Choroid plexus epithelial cell (primary cell): ENCODE measurements at places on chromosomes 13 and 19.

DNA sequence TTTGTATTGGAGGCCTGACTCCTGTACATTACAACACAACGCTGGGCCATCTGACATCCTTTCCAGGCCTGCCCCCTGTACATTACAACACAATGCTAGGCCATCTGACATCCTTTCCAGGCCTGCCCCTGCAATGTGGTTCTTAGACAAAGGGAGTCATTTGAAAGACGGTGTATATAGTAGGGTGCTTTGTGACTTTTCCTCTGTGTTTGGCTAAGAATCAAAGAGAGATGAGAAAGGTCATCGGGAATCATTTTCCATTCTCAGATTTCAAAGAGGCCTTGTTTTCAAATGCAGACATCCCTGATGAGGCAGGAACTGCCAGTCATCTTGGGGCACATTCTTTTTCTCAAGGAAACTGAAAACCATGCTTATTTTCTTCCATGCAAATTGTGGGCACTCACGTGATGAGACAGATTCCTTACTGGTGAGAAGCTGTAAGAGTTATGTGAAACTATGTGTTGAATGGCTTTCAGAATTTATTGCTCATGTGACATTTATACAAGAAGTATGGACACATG lies 551.6 kb downstream of the MYO16 start:
- peak; percentile 98 for DNase-seq

GRCh38 chr13:71632721-71633120 lies 234.3 kb downstream of the DACH1 start:
- no peak for DNase-seq

- DNase-seq: peak; percentile 96
Observed at GRCh38 chr13:40152145-40152544, 496.7 kb downstream of the COG6 start.

GRCh38 chr13:46150134-46150693 lies 31.8 kb downstream of the LCP1 start:
- DNase-seq: no peak

GRCh38 chr19:48405850-48406249 lies 12.4 kb downstream of the GRIN2D start:
- DNase-seq: no peak

- DNase-seq: peak; percentile 28
Observed at GRCh38 chr13:104006625-104007075, 940.4 kb upstream of the SLC10A2 start.

DNA sequence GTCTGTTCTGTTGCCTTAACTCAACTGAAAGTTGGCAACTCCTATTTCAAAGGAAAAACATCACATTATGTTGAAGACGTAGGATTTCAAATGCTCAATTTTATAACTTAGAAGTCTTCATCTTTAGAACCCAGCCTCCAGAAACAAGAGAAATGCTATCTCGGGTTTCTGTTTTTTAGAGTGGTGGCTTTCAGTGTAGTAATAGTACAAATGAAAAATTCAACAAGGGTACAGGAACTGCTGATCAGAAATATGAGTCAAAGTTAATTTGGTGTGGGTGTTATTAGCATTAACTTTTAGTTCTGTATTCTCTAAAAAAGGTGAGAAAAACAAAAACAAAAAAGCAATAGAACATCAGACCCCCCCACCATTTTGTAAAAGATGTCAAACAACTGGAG lies 56.6 kb upstream of the FLT1 start:
- DNase-seq: no peak

- no peak for DNase-seq
Observed at GRCh38 chr13:114121031-114121430, 11.4 kb downstream of the RASA3 start.

GRCh38 chr19:31350693-31351055 lies 1.4 kb upstream of the TSHZ3 start:
- peak; percentile 67 for DNase-seq

- DNase-seq: no peak
Observed at GRCh38 chr19:45347570-45348366, 7.2 kb downstream of the KLC3 start.

- DNase-seq: no peak
Observed at GRCh38 chr13:71820699-71821098, 46.3 kb downstream of the DACH1 start.

- DNase-seq: no peak
Observed at GRCh38 chr13:96130818-96131340, 41.0 kb downstream of the HS6ST3 start.

DNA sequence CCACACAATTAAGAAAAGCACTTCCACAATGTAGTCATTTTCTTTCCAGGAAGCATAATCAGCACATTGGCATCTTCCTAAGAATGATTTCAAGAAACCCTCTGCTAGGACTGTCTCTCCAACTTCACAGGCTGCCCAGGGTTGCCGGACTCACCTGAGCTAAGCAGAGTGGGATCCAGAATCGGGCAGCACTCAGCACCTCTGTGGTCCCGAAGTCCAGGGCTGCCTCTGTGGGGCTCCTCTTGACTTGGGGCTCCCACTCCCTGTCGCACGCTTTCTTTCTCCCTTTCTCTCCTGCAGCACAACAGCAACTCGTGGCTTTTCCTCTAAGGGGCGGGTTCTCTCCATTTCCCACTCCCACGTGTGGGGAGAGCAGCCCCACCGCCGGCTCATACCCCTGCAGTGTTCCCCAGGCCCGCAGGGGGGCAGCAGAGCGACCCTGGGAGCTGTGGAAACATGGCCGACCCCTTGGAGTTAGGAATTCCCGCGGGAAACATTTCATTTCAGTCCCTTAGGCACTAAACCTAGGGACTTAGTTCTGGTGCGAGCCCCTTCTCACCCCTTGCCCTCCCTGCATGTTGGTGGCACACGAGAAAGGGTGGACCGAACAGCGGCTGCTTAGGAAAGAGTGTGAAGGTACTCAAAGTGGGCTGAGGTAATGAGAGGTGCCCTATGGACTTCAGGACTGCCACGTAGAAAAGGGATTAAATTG lies at the start of gene TMEM272:
Gene TMEM272 (minus strand): TSS at position 316 of the 712 bp plus-strand sequence. CDS start 6,647 bp downstream, outside the sequence.
- DNase-seq: peak; percentile 47

DNA sequence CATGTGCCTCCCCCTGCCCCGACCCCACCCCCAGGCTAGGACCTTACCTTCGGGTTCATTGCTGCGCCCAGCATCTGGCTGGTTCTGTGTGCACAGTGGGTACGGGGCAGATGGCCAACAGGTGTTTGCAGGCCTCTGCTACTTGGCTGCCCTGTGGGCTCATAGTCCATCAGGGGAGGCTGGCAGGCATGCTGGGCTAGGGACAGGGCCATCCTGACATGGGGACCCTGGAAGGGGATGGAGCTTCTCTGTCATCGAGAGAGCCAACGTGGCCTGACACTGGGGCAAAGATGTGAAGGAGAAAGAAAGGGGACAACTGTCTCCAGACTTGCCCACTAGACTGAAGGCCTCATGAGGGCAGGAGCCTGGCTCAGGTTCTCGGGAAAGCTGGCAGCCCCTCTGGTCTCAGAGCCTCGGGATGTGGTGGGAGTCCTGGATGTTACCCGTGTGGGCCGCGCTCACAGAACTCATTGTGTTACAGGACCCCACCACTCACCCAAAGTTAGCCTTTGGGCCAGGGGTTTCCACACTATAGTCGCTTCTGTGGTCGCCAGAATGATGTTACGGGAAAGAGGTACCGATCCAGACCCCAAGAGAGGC lies 4.7 kb downstream of the ZNF536 start:
- DNase-seq: no peak

DNA sequence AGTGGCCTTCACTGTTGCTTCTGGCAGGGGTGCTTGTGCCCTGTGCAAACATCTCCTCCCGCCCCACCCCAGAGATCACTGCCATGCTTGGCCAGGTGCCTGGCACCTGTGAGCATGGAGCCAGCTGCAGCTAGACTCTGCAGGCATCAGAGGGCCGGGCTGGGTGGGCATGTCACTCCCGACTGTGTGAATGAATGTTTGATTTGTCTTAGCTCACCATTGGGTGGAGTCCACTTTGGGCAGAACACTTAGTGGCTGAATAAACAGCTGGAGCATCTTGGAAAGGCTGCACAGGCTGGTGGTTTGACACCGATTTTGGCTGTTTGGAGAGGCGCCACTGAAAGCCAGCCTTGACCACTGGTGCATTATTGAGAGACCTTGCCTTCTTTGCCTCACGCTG lies 267.3 kb downstream of the DLEU7 start:
- DNase-seq: no peak

DNA sequence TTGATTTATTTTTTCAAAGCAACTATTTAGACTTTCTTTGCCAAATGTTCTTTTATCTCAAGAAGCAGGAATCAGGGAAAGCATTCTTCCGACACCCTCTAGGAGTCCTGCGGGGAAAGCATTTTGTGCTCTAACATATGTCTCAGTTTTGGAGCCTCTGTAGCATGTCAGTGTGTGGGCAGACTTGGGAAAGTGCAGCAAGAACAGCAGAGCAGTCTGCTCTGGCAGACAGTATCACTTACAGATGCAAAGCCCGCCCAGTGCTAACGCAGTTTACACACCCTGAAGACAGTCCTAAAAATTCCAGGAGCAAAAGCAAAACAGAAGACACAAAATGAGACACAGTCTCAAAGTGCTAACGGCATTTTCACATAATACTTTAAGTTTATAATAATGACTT lies 393.5 kb downstream of the KLF12 start:
- peak; percentile 77 for DNase-seq

DNA sequence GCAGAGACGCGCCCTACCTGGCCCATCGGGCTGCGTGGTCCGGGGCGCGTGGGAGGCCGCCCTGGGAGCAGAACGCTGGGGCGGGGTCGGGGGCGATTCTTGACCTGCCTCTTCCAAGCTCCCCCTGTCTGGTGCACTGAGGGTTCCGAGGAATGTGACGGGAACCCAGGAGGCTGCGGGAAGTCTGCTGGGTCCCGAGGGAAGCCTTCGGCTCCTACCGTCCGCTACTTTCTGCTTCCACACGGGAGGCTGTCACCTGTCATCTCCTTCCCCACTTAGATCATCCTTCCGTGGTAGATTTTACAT lies 781 bp upstream of the SPRYD7 start:
- DNase-seq: no peak

- DNase-seq: no peak
Observed at GRCh38 chr19:36528921-36529518, 949 bp upstream of the ZNF260 start.

DNA sequence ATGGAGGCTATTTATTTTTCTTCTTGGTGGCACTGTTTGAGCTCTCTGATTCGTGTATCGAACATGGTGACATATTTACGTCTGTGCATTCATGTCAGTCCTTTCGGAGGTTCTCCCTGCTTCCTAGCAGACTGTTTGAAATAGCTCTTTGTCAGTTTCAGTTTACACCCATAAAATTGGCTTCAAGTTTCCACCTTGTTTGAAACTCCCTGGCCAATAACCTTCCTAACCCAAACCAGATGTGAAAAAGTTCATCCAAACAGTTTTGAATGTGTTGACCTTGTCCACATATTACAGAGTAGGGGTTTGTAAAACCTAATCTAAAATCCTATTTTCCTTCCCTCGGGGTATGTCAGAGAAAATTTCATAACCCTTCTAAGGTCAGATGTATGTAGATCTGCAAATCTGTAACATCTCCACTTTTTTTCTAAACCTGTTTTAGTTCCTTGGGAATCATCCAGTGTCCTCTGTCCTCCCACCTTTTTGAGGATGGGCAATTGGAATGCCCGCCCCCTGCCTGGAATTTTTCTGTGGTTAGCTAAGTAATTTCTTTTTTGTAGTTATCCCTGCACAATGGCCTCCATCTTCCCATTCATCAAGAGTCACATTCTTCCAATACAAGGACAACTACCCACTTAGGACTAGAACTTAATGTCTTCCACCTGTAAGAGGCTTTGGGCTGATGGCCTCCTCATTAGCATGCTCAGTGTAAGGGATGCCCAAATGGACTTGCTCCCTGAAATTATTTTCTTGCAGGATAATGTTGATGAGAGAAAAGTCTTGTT lies 499.8 kb downstream of the GPC6 start:
- no peak for DNase-seq

GRCh38 chr19:52664461-52664860 lies 26.3 kb upstream of the ZNF83 start:
- DNase-seq: no peak

GRCh38 chr13:108155185-108156106 lies 59.9 kb downstream of the LIG4 start:
- DNase-seq: peak; percentile 71
